ENCODE measurements at places on chromosomes 1 and 21.
A peak's percentile ranks its signal among the peaks of the same experiment; 100 is the strongest.

DNA sequence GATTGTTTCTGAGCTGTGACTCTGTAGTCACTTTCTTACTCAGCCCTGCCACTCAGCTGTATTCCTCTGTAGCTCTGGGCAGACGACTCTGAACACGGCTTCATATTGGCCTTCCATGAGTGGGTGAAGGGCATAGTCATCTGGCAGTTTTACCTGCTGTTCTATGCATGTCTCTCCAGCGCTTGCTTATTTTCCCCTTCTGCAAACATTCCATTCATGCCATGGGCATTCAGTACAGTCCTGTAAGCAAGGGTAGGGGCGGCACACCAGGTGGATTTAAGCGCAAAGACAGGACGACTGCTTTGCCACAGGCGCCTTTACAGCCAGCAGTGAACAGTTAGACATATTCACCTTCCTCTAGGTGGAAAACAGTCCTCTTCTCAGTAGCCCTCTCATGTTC lies 4.4 kb upstream of the WDR26 start:
- ATAC-seq, result no peak

GRCh38 chr1:232273011-232273410 lies 356.9 kb downstream of the SIPA1L2 start:
- ATAC-seq, result no peak

DNA sequence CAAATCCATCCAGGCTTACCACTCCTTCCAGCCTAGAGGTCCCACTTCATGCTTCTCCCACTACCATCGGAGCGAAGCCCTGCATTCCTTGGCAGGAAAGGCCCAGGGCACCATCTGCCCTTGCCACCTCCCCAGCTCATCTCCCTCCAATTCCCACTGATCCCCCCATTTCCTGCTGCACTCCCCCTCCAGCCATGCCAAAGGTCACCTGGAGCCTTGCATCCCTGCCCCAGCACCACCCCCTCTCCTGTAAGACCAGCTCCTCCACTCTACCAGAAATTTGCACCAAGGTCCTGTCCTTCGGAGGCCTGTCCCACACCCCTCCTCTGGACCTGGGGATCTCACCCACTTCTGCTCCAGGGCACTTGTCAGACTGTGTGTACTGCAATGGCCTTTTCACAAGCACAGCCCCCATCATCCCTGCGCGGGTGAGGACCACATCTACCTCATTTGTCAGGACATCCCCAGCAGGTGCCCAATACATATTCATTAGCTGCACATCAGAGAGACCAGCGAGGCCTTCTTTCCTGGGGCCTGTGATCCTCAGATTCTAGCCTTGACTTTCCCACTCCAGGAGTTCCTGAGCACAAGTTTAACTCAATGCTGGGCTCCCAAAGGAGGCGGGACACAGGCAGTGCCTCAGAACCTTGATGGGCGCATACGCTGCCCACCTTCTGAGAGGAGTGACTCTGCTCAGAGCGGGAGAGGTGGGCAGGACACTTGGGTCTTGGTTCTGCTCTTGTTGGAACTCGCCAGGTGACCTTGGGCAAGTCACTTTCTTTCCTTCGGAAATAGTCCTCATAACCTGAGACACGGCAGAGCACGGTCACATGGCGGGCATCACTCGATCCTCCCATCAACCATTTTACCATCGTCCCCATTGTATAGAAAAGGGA lies 49.9 kb upstream of the EDN2 start:
- ATAC-seq, result no peak

DNA sequence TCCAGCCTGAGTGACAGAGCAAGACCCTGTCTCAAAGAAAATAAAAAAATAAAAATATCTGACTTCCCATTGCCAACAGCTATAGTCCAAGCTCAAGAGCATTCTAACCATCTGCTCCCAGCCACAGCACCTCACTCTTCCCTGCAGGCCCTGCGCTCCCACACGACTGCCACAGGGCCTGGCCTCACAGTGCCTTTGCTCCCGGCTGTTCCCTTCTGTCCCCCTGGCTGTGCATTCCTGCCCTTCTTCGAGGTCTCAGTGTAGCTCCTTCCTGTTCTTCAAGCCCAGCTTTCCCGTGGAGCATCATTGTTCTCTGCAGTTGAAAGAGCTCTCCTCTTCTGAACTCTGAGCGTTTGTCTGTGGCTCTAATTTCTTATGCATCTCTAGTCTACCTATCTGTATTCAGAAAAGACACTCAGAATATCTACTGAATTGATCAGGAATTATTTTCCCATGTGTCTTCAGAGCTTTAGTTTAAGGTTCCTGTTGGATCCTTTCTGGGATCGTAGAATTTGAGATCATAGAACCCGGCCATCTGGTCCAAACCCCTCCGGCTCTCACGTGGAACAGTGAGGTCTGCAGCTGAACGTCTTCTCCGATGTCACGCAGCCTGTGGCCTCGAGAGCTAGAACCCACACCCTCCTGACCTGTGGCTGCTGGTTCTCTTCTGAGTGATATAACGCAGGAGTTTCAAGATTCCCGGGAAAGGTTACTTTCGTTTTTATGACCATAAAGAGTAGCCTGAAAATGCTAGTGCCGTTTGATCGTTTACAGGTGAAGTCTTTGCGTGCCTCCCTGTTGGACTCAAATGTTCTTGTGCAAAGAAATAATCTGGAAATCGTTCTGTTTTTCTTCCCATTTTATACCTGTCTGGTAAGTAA lies 54.4 kb downstream of the DOP1B start:
- peak; percentile 7 for ATAC-seq

- peak; percentile 8 for ATAC-seq
Measured at GRCh38 chr1:155083865-155084721, 5.5 kb downstream of the EFNA3 start.

- ATAC-seq, result peak; percentile 12
Measured at GRCh38 chr1:2547210-2548067, 8.7 kb upstream of the TNFRSF14 start.

- ATAC-seq, result no peak
Measured at GRCh38 chr21:26423511-26423910, 149.6 kb downstream of the CYYR1 start.

- ATAC-seq, result no peak
Measured at GRCh38 chr21:36643374-36644250, 55.3 kb upstream of the SIM2 start.

GRCh38 chr1:65330822-65331221 lies 21.5 kb downstream of the DNAJC6 start:
- ATAC-seq, result no peak

- no peak for ATAC-seq
Measured at GRCh38 chr1:70517444-70517843, 106.4 kb downstream of the CTH start.

- ATAC-seq, result peak; percentile 23
Measured at GRCh38 chr1:153791648-153792253, 16.5 kb downstream of the SLC27A3 start.

- ATAC-seq, result no peak
Measured at GRCh38 chr1:109927911-109928321, 17.3 kb downstream of the CSF1 start.

DNA sequence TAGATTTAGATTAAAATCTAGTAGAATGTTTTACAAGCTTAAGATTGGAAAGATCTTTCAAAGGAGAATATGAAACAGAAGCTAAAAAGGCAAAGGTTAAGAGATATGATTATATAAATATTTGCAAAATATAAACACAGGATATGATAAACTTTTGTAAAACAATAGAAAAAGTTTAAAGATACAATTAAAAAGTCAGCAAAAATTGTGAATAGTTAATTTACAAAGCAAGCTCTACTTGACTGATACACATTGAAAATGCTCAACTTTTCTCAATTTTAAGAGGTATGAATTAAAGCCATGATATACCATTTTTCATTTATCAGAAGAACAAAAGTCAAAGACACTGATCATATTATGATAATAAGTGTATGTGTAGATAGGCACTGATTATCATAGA lies 21.0 kb downstream of the RAB3GAP2 start:
- ATAC-seq, result no peak

GRCh38 chr1:202987922-202988583 lies 19.1 kb upstream of the TMEM183A start:
- no peak for ATAC-seq

DNA sequence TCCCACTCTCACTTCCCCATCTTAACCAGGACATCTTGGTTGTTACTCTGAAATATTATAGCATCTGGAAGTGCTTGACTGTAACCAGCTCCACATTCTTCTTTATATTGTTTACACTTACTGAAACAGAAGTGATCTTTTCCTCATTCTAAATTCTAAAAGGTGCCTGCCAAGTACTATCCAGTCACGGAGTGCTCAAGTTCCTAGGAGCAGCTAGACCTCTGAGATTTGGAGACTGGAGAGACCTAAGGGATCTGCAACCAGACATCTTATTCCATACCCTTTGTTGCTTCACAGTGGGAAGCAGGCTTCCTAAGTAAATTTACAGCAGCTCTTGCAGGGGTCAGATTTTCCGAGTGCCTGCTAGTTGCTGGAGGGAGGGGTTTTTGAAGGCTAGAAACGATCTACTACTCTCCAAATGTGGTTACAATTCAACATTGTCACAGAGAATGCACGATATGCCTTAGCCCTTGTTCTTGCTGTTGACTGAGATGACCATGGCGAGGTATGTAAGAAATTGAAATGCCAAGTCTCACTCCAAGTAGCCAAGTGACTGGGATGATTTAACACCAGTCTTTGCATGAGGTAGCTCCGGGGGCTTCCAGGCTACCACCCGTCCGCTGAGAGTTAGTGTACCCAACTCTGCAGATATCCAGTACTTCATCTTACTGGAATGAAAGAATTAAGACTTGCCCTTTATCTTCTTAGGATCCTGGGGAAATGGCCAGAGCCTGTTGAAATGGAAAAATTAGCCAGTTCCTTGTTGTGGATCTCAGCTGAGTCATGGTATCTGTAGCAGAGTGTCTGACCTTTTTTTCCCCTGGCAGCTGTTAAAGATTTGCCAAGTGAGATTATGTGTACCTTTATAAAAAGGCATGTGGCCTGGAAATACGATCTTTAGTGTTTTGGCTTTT lies 150.8 kb downstream of the MAST2 start:
- ATAC-seq, result peak; percentile 96

DNA sequence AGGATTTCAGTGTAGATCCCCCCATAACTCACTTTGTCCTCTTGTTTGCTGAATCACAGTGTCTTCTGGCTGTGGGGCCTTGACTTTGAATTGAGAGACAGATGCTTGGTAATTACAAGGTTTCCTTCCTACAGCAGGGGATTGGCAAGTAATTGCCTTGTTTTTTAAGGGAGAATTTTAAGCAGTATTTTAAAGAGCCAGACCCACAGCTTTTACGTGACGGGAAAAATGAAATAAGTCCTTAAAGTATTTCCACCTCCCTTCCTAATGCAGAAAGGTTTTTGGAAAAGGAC lies 41.0 kb downstream of the PGBD5 start:
- ATAC-seq, result no peak

GRCh38 chr1:34265396-34265795 lies 88.7 kb downstream of the C1orf94 start:
- no peak for ATAC-seq

- ATAC-seq, result no peak
Measured at GRCh38 chr1:205521686-205522085, 17.2 kb downstream of the CDK18 start.

- no peak for ATAC-seq
Measured at GRCh38 chr1:83011265-83011664, 987.7 kb downstream of the TTLL7 start.

DNA sequence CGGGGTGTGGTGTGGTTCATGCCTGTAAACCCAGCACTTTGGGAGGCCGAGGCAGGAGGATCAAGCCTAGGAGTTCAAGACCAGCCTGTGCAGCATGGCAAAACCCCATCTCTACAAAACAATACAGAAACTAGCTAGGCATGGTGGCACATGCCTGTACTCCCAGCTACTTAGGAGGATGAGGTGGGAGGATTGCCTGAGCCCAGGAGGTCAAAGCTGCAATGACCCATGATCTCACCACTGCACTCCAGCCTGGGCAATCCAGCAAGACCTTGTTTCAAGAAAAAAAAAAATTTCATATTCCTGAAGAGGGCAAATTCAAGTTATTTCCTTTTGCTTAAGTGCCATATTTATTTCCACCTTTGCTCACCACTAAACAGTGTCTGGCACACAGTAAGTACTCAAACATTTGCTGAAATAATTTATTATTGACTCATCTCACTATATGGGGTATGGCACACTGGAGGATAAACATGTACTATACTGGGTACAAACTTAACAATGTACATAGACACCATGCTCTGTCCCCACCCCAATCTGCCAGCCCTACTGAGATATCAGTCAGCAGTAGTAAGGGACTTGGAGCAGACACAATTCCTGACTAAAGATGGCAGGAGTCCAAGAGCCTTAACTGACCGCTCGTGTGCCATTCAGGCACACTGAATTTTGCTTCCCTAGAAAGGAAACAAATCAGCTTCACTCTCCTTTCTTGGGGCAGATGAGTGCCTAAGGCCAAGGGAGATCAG lies 15.5 kb downstream of the MEAF6 start:
- peak; percentile 83 for ATAC-seq

GRCh38 chr1:56571448-56571847 lies 7.9 kb downstream of the PLPP3 start:
- ATAC-seq, result no peak

GRCh38 chr1:155261493-155261851 lies 688 bp downstream of the SCAMP3 start:
- ATAC-seq, result no peak

DNA sequence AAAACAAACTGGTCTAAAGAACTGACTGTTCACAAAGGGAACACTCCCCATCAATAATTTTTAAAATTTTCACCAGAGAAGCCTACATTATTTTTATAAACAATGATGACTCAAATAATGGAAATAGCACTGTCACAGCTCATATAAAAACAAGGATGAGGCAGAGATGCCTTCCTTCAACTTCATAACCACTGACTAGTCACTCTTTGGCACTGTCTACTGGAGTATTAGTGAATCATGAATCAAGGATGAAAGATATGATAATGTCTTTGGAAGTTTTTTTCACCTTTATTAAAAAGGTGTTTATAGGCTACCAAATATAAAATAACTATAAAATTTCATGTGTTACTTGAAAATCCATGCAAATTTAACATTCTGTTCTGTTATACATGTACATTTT lies 316.9 kb downstream of the VAV3 start:
- no peak for ATAC-seq

DNA sequence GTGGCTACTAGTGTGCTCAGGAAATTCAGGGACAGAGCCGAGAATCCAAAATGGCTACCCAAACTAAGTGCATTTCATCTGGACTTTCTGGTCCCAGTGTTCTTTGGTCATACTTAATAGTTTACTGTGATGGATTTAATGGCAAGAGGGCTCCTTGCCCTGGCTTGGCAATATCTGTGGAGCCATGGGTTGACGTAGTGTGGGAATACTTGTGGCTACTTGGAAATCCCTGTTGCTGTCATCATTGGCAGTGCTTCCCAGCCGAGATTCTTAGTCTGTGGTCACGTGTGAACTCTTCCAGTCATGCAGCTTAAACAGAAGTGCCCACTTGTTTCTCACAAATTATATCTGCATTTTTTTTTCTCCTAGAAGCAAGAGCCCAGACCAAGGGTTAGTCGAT lies 198.9 kb downstream of the HS2ST1 start:
- no peak for ATAC-seq

- no peak for ATAC-seq
Measured at GRCh38 chr1:50521703-50522102, 98.5 kb upstream of the DMRTA2 start.

DNA sequence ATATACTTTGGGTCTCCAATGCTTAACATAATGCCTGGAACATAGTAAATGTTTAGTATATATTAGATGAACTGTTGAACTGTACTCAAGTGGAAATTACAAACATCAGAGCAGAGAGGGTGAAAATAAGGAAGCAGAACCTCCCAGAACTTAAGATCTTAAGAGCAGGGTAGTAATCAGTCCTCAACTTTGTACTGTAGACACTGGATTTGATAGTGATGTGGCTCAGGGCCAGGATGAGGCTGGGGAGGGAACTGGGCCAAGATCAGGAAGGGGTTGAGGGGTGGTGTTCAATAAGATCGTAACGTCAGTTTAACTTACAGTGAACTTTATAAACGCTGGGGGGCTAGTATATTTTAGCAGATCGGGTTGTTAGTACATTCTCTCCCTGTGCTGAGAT lies 15.4 kb downstream of the MPZL1 start:
- ATAC-seq, result no peak

- no peak for ATAC-seq
Measured at GRCh38 chr1:216523449-216524190, 100.4 kb upstream of the USH2A start.
